ENCODE measurements at places on chromosomes 3 and 15. TPM values are rescaled to one million over a fixed set of nuclear protein-coding genes. Genes with fewer than 3 reads are reported as not detected.

DNA sequence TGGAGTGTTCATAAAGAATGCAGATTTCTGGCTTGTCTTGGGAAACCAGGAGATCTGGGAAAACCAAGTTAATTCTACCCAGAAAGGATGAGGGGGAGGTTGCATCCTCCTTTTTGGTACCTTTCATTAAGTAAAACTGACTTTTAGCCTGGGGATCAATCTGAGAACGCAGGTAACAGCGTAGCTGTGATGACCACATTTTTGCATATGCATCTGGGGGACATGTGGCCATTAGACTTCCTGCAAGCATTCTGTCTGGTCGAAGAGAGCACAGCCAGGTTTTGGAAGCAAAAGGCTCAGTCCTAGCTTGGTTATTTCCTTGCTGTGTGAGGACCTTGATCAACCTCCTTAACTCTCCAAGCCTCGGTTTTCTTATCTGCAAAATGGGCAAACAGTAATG, 145.2 kb downstream of the SHQ1 start:
- no peak for DNase-seq

TRH gene
- polyA plus RNA-seq: not detected

A4GNT gene
- polyA plus RNA-seq: not detected

- no peak for DNase-seq
Observed at GRCh38 chr3:69364354-69364753, 21.5 kb downstream of the FRMD4B start.

- DNase-seq: no peak
Observed at GRCh38 chr15:62907275-62907674, 135.3 kb upstream of the TPM1 start.

DNA sequence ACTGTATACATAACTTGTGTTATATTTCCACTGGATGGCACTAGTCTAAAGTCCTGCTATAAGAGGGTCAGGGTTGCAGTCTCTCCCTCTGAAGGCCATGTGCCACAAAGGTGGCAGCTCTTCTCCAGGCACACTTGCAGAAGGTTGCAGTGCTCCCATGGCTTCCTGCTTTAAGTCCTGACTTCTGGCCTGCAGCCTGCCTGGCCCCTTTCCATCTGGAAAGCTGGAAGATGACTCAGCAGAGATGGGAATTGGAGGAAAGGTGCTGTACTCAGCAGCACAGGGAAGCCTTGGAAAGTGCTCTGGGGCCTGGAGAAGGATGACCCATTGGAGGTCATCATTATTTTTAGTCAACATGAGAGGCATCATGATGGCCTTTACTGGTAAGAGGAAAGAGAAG, 40.9 kb upstream of the MRPL3 start:
- peak; percentile 78 for DNase-seq

- DNase-seq: no peak
Observed at GRCh38 chr3:190495354-190495753, 18.5 kb upstream of the IL1RAP start.

STRA6 gene
- polyA plus RNA-seq: 0.08 TPM

GRCh38 chr3:21729888-21730459, 21.0 kb downstream of the ZNF385D start:
- DNase-seq: no peak

DNA sequence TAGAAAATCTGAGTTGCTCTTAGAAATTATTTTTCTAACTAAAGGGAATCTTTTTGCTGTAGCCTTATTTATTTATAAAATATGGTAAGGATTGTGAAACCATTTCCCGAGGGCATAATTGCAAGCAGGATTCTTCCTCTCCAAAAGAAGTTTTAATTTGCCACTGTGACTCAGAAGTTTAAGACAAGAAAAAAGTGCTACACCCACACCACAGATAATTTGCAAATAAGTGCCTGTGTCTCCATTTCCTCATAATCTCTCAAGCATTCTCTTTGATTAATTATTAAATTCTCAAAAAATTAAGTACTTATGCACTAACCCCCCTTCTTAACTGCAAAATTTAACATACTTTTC, 43.6 kb downstream of the RASA2 start:
- DNase-seq: no peak

GPD1L gene
- polyA plus RNA-seq: 97.4 TPM

DNA sequence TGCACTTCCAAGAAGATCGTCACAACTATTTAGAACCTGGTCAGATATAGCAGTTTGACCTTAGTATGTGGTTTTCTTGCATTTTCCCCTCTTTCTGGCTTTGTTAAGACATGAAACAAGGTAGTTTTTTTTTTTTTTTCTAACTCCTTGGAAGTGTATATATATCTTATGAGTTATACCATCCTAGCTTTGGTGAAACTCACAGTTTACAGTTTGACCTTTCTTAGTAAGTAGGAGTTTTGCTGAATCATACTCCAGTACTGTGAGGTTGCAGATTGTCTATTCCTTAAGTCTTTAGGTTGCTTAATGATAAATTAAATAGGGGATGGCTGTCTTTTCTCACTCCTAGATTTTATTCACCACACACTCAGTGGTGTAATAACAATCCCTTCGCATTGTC, 325.0 kb downstream of the RBMS3 start:
- no peak for DNase-seq

GRCh38 chr3:163548015-163548414, 1530.3 kb downstream of the SI start:
- DNase-seq: no peak

- DNase-seq: no peak
Observed at GRCh38 chr3:17882981-17883380, 140.6 kb upstream of the TBC1D5 start.

GRCh38 chr3:196198771-196199753, 12.1 kb downstream of the ZDHHC19 start:
- DNase-seq: no peak

GRCh38 chr15:45637141-45637540, 2.3 kb downstream of the SQOR start:
- DNase-seq: no peak

DNA sequence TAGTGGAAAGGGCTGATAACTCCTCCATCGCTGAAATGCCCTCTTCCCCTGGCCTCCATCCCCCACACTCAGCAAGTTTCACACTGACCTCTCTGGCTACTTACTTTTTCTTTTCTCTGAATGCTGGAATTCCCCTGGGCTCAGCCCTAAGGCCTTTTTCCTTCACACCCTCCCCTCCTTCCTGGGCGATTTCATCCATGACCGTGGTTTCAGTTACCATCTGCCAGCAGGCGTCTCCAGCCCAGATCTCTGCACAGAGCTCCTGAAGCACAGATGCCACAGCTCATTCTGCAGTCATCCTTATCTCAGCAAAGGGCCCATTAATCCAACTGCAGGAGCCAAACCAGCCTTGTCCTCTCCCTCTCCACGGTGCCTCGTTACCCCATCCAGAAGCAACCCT, 114.0 kb downstream of the RFTN1 start:
- DNase-seq: no peak

DNA sequence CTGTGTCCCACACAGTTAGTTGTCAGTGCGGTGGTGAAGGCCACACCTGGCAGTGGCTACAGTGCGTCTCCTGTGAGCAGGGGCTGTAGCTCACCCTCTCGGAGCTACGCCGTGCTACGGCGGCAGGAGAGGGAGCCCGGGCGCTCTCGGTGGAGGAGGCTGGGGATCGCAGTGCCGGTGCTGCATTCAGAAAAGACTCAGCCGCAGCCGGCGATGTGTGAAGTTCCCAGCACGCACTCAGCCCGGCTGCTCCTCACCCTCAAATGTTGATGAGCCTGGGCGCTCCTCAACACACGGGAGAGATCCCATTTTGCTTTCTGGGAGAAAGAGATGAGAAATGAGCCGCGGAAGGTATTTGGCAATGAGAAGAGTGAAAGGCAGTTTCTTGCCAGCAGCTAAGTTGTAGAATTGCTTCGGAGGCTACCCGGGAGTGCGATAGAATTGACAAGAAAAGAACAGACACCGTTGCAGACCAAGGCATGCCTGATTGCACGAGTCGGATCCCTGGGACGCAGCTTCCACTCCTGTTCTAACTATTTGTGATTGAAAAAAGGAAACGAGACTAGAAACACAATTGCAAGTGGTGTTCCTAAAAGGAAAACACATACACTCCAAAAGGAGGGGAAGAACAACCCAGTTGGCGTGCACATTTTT, at the start of gene UNC13C:
Gene UNC13C, plus strand, starts transcription at position 189 of the 654 bp plus-strand sequence. CDS start 34,463 bp downstream, outside the sequence.
- DNase-seq: no peak

CELF6 gene
- 1.4 TPM for polyA plus RNA-seq

ADAMTS7 gene
- polyA plus RNA-seq: 18.6 TPM

GRCh38 chr3:103365467-103365866, 930.7 kb downstream of the ZPLD1 start:
- DNase-seq: no peak
